ENCODE measurements at places on chromosomes 16 and 17.

GRCh38 chr16:48081656-48082055 is 74.1 kb downstream of the ABCC12 start:
- DNase-seq: no peak

GRCh38 chr17:78925662-78926555 is 722 bp upstream of the TIMP2 start:
- DNase-seq: peak; percentile 52

DNA sequence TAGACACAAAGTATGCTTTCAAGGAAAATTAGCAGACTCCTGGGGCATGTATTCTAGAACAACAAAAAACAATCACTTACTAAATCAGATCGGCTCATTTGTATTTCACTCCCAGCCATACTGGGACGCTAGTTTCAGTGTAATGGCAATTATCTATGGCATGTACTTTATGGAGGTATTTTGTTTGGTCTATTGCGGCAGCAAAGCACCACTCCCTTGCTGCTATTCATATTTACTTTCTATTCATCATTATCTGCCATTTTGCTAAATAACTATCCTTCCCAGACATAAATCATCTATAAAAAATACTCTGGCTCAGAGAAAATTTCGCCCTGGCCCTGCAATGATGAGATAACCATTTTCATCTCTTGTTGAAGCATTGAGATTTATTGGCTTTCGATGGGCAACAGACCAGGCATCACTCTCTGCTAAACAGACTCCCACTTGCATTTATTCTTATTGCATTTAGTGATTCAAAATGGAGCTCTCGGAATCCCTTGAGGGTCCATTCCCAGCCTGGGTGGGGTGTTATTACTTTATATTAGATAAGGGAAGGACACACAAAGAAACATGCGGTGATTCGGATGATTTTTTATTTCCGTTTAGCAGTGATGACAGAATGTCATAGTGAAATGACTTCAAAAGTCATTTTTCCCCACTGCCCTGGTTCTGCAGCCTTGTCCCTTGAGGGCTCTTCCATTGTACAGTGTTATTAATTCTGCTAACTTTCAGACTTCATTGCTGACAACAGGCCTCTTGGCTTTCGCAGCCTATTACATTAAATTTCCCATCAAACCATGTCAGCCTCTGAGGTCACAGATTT is 225.8 kb downstream of the IRX3 start:
- DNase-seq: no peak

GRCh38 chr17:5120036-5120435 is 4.2 kb downstream of the USP6 start:
- no peak for DNase-seq

GRCh38 chr16:80640316-80640715 is 99.5 kb downstream of the DYNLRB2 start:
- no peak for DNase-seq

DNA sequence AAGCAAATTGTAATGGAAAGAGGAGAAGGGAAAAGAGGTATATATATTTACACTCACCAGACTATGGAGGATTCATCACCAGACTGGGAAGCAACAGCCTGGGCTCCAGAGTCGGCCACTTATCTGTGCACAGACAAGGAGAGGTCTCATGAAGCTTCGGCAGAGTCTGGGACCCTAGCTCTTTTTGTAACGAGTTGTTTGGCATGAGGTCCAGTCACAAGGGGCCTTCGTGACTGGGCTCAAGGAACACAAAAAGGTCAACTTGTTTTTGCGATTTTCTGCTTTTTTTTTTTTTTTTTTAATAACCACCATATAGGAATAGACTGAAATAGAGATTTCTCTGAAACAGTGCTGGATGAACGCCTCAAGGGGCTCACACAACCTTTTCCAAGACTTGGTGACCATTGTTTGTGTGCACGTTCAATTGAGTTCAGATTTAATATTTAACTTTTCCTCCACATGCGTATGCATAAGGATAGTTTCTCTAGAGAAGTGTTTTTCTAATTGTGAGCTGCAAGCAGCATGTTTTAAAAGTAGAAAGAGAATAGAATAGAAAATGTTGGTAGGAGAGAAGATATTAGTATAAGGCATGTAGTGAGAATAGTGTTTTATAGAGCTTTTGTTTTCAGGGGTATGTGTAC is 25.8 kb downstream of the BPTF start:
- DNase-seq: no peak

- no peak for DNase-seq
Measured at GRCh38 chr16:8867216-8867931, 1.4 kb downstream of the CARHSP1 start.

GRCh38 chr17:18093616-18094408 is 6.1 kb downstream of the DRG2 start:
- peak; percentile 78 for DNase-seq

- peak; percentile 66 for DNase-seq
Measured at GRCh38 chr17:51322390-51323029, 62.2 kb downstream of the UTP18 start.

DNA sequence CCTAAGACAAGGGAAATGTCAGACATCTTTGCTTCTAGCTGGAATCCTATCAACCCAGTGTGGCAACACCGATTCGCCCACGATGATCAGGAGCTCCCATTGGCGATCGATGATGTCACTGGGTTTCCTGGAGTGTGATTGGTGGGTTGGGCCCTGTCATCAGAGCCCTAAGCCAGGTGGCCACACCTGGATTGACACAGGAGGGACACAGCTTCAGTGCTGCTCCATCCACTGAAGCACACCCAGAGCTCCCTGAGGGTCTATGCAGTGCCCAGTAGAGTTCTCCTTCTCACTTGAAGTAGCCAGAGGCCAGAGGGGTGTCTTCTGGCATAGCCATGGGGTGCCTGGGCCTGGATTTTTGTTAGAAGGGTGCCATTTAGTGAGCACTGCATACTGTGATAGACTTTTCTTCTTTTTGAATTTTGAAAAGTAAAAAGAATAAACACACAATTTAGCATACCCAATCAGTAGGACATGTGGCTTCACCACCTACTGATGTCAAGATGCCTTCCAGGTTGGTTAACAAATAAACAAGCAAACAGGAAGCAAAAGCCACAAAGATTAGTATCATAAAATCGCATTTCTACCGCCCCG is 77.6 kb downstream of the CMIP start:
- DNase-seq: no peak

All from HepG2 (cell line).